ENCODE measurements at places on chromosomes 7 and 10.

DNA sequence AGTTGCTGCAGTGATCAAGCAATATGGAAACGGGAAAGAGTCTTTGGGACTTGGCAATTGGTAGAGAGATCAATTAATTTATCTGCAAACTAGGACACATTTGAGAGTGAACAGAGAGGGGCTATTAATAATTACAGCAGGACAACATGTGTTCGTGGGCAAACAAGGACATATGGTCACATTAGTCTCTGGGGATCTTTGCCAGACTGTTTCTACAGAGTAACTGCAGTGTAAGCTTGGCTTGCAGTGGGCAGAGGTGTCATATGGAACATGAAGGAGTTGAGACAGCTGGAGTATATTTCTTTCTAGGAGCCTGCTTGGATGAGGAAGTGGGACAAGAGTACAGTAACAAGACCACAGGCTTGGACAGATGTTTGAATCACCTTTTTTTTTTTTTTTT lies 232.1 kb upstream of the LYZL1 start:
- no peak for DNase-seq

DNA sequence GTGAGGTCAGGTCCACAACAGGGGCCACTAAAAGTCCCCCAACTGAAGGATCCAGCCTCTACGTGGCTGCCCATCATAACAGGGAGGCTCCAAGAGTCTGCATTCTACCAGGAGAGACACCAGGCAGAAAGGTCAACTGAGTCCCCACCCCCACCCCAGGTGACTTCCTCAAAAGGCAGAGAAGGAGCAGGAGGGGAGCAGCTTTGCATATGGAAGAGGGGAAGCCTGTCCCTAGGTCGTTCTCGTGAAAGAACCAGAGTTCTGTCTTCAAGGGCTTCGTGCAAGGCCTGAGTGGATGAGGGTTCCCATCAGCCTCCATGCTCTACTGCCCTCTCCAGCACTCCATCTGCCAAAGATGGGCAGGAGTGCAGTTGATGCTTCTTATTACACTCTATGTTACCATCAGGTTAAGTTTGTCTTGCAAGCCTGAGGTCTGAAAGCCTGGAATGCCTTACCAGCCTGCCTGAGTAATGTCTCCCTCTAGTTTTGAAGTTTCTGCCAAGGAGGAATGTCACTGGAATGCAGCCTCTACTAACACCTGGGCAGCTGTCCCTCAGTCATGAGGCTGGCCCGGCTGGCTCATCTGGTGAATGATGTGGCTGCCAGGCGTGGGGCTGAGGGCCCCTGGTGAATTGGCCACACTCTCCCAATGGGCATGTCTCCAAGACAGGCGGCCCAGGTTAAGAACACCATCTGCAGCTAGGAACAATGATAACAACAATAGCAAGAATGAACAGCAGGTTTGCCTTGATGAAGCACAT lies 54.3 kb upstream of the SMNDC1 start:
- no peak for DNase-seq

DNA sequence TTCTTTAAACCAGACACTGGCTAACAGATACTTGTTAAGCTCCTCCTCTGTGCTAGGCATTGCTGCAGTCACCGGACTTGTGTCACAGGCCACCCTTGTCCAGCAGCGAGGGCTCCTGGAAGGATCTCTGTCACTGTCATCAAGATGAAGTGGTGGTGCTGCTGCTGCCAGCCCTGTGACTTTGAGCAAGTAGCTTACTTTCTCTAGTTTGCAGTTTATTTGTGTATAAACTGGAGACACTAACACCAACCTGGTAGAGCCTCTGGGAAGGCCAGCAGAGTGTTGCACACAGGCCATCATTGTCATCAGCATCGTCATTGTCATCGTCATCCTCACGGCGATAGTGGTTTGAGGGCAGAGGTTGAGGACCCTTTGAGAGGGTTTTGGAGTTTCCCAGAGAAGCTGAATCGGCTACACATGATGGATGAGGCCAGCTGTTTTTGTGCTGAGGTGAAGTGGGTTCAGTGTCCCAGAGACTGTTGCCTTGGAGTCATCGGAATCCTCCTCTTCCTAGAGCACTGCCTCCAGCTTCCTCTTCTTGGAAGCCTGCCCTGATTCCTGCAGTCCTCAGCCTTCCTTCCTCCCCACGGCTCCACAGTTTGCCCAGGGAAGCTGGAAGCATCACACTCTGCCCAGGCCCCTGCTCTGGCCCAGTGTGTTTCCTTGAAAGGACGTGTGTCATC lies 128.4 kb downstream of the GRK5 start:
- DNase-seq, result no peak

GRCh38 chr10:131848741-131849590 lies 51.8 kb upstream of the PPP2R2D start:
- no peak for DNase-seq

GRCh38 chr7:107609811-107610261 lies 29.8 kb downstream of the BCAP29 start:
- no peak for DNase-seq

DNA sequence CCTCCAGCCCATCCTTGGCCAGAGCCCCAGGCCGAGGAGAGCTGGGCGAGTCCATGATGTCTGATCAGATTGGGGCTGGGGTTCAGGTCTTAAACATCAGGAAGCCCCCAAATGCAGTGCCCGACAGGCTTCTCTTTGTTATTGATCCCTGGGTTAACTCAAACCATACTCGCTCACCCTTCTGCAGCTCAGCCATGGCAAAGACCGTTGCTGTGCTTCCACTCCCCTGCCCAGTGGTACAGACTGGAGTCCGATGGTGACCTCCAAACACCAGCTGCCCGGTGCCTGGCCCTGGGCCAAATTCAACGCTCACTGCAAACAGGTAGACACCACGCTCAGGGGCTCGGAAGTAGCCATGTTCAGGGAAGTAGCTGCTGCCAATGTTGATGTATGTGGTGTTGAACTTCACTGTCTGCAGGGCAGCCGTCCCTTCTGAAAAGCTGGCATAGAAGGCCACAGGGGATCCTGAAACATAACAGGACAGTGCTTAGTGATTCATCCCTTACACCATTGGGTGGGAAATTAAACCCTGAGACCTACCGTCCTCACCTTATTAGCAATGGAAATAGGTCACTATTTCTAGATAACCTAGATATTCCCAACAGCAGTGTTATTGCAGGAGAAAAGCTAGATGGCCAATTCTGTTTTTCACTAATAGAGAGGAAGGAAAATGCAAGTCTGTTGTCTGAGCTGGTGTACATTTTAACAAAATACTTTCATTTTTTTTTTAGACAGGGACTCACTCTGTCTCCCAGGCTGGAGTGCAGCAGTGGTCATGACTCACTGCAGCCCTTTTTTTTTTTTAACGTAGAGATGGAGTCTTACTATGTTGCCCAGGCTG lies 20.5 kb downstream of the MMRN2 start:
- DNase-seq, result no peak

- DNase-seq, result no peak
Measured at GRCh38 chr7:105678811-105679495, 97.7 kb upstream of the EFCAB10 start.

GRCh38 chr10:49164559-49165188 lies 23.5 kb downstream of the TMEM273 start:
- DNase-seq, result no peak

DNA sequence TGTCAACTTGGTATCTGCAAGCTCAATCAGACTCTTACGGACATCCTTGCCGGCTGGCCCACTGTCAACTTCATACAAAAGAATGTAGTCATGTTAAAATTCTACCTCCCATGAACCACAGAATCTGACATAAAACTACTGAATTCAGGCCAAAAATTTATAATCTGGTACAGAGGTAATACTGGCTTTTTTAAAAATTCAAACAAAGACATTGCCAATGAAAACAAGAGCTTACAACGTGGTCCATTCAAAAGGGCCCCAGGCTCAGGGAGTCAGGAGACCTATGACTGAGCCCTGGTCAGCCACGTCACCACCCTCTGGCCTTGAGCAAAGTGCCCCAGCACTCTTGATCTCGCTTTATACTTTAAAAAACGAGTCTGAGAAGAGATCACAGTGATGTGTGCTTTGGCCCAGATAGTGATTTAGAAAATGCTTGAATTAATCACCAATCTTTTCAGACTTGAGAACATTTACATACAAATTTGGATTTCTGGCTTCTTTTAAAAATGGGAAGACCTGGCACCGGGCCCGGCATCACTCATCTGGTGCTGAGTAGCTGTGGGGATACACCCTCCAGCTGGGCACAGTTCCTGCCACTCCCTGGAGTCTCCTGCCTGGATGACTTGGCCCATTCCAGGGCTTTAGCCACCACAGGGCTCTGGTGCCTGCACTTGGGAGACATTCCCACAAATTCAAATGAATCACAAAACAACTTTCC lies 94.1 kb downstream of the PIP4K2A start:
- DNase-seq, result no peak

DNA sequence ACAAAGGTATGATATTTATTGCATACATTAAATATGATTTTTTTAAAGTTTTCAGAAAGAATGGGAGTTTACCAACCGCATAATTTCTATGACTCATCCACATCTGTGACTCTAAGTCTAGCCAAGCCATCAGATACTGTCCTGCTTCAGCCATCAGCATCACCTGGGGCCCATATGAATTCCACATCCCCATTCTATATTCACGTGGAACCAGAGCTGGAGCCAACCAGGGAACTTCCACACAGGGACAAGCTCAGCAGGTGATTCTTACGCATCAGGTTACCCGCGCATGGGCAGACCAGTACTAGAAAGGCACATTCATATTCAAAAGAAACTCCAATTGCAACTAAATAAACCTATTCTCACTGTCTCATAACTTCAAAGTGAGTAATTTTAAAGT lies 817.7 kb upstream of the IGFBP3 start:
- DNase-seq, result no peak

- DNase-seq, result no peak
Measured at GRCh38 chr7:142632271-142633134, 116.8 kb upstream of the PRSS1 start.

DNA sequence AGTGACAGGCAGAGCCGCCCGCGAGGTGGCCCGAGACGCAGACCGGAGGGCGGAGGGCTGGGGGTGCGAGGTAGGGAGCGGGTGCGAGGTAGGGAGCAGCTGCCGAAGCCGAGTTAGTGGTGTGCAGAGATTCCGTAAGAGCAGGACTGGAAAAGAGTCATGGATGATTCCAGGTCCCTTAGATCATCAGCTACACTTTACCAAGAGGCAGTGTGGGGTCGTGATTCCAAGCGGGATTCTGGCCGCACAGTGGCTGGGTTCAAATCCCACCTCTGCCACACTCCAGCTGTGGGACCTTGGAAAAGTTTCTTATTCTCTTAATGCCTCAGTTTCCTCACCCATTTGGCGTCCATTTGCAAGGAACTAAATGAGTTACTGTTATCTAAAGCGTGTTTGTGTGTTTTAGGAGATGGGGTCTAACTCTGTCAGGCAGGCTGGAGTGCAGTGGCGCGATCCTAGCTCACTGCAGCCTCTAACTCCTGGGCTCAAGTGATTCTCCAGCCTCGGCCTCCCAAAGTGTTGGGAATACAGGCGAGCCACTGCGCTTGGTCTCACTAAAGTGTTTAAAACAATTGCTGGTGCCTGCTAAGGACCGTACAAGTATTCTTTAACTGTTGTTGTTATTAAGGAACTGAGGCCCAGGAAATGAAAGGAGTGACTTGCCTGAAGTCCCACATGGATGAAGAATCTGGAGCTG lies 1.1 kb downstream of the NDUFB2 start:
- DNase-seq, result no peak

DNA sequence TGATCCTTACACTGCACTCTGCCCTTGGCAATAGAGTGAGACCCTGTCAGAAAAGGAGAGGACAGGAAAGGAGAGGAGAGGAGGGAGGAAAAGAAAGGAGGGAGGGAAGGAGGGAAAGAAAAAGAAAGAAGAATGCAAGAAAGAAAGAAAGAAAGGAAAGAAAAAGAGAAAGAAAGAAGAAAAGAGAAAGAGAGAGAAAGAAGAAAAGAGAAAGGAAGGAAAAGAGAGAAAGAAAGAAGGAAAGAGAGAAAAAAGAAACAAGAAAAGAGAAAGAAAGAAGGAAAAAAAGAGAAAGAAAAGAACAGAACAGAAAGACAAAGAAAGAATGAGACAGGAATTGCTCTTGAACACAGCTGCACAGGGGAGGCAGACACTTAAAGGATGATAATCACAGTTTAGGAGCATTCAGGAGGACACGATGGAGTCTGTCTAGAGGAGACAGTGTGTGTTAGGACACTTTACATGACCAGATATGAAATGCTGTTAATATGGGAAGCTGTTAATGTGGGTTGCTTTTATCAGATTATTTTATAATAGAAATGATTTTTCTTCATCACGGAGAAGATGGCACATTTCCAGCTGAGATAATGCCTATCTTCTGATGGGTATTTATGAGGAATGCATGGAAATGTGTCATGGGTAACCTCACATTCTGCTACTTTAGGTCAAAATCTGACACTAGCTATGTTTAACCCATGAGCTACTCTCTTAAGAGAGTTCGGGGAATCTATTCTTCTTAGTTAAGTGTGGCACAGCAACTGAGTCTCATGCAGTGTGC lies 160.5 kb downstream of the BAMBI start:
- DNase-seq, result no peak

- DNase-seq, result no peak
Measured at GRCh38 chr7:3289996-3290395, 11.1 kb upstream of the SDK1 start.

Measured in stimulated activated CD8-positive, alpha-beta memory T cell treated with anti-CD3 and anti-CD28 coated beads, Interleukin-4, amount 100 ng/mL, for 4 hours (primary cell).